NCI-H1092 (cell line): ENCODE measurements at places on chromosomes 6 and 20.

DNA sequence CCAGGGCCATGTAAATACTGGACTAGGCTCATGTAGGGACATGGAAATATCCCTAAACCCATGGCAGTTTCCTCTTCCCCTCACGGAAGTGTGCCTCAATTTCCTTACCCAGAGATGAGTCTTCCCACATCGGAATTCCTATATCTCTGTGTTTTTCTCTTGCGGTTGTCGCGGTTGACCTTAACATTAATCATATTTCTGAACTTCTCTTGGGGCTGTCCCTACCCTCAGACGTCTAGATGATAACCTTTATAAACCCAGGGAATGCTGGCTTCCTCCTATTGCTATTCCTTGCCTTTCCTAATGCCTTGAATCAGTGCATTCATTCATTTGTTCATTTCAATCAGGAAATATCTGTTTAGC is 160.1 kb downstream of the SASH1 start:
- DNase-seq: no peak

DNA sequence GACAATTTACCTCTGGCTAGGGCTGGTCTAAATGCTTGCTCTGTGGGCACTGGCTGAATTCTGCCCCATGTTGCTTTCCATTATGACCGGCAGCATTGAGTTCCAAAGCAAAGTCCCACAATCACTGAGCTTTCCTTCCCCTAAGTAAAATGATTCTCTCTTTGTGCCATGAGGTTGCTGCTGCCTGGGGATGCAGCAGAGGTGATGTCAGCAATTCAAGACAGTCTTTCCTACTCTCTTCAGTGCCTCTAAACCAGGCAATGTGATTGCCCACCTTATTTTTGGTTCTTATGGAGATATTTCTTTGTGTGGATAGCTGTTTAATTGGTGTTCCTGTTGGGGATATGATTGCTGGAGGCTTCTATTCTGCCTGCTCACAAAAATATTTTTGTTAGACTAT is 1043.9 kb upstream of the EPHA7 start:
- DNase-seq: no peak

GRCh38 chr20:2693286-2694007 is 867 bp downstream of the EBF4 start:
- peak; percentile 5 for DNase-seq

DNA sequence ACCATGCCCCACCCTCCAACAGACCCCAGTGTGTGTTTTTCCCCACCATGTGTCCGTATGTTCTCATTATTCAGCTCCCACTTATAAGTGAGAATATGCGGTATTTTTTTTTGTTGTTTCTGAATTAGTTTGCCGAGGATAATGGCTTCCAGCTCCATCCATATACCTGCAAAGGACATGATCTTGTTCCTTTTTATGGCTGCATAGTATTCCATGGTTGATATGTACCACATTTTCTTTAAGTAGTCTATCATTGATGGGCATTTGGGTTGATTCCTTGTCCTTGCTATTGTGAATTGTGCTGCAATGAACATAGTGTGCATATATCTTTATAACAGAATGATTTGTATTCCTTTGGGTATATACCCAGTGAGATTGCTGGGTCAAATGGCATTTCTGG is 176.9 kb downstream of the UTRN start:
- no peak for DNase-seq

- DNase-seq: no peak
Measured at GRCh38 chr6:33430991-33431879, 11.4 kb downstream of the SYNGAP1 start.

DNA sequence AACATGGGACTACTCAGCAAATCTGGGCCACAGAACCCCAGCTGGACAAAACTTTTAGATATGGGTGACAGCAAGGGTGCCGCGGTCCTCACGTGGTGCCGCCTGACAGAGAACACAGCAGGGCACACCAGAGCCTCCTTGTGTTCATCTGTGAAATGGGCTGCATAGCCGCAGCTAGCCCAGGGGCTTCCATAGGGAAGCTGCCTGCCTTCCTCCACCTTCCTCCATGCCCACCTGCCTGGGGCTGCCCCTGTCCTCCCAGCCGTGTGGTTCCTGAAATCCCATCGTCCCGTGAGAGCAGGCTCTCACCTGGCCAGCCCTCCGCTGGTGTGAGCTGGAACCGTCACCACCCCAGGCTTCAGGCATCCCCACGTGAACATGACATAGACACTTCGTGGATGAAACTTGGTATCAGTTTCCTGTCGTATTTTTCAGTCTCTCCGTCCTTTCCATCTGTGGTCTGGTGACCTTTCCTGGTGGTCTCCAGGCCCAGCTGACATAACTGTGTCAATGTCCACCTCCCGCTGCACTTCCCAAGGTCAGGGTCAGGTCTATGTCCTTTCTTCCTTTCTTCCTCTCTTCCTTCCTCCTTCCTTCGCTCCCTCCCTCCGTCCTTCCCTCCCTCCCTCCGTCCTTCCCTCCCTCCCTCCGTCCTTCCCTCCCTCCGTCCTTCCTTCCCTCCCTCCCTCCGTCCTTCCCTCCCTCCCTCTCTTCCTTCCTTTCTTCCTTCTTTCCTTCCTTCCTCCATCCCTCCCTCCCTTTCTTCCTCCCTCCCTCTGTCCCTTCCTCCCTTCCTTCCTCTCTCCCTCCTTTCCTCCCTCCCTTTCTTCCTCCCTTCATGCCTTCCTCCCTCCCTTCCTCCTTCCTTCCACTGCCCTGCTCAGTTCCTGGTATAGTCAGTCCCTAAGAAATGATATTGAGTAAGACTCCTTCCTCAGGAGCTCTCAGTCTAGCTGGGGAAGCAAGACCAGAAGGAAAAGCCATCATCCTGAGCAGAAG is 78.8 kb downstream of the GRM4 start:
- DNase-seq: no peak

- DNase-seq: no peak
Measured at GRCh38 chr20:35293303-35294292, 1.4 kb upstream of the FAM83C start.

DNA sequence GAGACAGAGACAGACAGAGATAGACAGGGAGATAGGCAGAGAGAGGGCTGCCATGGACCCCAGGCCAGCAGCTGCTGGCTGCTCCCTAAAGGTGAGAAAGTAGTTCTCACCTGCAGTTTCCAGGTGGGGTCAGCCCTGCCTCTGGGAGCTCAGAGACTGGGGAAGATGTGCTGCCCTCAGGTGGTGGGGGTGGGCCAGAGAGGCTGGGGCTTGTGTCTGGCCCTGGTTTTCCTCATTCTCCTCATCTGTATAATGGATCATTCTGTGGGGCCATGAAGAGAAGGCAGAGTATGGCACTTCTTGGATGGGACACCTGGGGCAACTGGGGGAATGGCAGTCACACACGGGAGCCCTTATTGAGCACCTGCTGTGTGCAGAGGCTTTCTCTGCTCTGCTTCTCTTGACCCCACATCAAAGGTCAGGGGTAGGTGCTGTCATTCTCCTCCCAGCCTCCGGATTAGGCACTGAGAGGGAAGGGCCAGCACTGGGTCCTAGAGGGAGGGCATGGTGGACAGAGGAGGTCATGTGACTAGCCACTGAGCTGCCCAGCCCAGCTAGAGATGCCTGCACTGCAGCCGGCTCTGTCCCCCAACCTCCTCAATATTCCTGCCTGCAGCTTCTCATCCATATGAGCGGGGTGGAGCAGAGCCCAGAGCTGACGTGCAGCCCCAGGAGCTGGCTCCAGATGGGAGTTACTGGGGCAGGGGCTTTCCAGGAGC is 4.1 kb downstream of the ANGPT4 start:
- no peak for DNase-seq

DNA sequence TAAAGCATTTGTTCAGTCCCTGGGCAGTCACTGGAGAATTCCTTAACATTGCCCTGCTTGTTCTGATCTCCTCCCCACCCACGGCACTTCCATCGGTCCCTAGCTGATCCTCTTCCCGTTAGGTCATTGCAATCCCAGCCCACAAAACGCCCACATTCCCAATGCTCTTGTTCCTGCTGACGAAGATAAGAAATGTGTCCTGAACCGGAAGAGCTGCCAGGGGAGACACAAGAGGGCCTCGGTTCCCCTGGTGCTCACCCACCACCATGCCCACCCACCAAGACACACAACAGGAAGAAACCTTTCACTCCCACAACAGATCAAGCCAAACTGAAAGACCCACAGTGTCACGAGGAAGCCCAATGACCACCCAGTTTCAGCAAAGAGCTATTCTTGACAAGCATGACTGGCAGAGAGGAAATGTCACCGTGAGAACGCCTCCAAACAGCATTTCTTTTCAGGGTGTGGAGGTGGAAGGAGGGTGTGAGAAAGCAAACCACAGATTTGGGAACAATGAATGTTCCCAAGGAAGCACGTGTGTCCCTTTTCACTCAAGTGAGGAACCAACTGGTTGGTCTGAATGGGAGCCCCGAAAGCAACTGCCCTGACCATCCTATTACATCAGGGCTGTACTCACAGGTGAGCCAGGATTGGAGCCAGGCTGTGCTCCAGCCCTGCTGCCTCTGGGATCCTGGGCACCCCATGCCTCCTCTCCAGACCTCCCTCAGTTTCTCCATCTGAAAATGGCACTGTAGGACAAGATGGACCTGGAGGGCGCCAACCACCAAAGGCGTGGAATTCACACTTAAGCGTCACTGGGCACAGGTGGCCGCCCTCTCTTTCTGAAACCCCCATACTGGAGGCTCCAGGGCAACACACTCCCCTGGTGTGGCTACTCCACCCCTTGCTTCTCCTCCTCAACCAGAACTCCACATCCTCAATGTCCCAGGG is 97.5 kb downstream of the ZMYND8 start:
- DNase-seq: no peak

DNA sequence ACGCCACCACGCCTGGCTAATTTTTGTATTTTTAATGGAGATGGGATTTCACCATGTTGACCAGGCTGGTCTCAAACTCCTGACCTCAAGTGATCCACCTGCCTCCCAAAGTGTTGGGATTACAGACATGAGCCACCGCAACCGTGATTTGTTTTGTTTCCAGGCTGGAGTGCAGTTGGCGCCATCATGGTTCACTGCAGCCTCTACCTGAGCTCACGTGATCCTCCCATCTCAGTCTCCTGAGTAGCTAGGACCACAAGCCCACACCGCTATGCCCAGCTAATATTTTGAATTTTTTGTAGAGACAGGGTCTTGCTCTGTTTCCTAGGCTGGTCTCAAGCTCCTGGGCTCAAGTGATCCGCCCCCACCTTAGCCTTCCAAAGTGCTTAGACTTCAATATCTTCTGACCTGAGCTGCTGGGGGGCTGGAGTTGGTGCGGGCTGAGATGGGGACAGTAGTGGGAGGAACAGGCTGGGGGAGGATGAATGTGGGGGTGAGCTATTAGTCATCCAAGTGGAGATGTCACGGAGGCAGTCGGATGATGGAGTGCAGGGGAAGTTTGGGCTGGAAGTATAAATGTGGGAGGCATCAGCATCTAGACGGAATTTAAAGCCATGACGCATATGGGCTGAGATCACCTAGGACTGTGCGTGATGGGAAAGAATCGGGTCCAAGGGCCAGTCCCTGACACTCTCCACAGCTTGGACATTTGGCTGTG is 23.1 kb upstream of the ZMYND8 start:
- no peak for DNase-seq

GRCh38 chr20:56440346-56441007 is 27.9 kb upstream of the RTF2 start:
- no peak for DNase-seq

GRCh38 chr6:159980474-159980873 is 11.6 kb downstream of the IGF2R start:
- no peak for DNase-seq

GRCh38 chr20:8346700-8347270 is 214.7 kb downstream of the PLCB1 start:
- no peak for DNase-seq

DNA sequence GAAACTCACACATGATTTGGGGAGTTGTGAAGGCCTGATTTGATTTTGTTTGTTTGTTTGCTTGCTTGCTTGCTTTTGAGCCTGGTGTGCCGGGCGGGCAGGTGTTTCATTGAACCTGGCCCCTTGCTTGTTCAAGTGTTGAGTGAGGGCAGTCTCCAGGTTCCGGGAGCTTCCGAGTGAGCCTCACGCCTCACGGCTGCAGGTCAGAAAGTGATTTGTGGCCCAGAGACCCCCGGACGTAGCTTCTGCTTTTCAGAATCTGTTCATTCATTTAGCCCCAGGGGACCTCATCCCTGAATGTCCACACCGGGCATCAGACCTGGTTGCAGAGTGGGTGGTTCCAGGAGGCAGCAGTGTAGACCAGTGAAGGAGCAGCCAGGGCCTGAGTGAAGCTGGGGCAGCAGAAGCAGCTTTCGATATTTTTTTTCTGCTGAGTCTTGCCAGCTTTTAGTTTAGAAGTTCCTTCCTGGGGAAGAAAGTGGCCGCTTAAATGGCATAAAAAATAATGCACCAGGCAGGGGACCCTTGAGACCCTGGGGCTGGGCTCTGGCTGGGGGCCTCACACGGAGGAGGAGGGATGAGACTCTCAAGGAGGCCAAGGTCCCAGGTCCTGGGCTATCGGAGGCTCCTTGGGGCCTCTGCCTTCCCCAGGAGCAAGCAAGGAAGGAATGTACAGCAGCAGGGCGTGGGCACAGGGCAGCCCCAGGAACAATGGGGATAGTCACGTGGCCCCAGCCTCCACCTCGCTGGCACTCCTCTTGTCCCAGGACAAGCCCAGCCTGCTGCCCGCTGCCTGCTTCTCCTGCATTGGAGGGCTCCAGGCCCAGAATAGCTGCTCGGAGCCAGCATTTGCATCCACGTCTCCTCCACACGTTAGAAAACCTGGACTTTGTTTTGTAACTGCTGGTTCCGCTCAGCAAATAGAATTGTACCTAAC is 89.2 kb upstream of the BHLHE23 start:
- no peak for DNase-seq

DNA sequence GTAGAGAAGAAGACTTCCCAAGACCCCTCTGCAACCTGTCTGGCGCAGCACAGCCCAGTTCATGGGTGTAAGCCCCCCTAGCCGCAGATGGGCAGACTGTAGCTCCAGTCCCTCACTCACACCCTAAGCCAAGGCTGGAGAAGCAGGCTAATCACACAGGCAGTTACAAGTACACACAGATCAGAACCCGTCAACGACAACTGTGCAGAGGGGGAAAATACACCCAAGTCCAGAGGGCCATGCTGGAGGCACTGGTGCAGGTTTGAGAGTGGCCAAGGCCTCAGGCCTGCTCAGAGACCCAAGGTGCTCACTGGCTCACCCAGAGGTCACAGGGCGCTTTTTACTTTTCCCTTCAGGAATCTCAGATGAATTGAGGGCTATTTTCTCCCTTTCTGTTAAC is 106.1 kb downstream of the NOL4L start:
- DNase-seq: no peak

DNA sequence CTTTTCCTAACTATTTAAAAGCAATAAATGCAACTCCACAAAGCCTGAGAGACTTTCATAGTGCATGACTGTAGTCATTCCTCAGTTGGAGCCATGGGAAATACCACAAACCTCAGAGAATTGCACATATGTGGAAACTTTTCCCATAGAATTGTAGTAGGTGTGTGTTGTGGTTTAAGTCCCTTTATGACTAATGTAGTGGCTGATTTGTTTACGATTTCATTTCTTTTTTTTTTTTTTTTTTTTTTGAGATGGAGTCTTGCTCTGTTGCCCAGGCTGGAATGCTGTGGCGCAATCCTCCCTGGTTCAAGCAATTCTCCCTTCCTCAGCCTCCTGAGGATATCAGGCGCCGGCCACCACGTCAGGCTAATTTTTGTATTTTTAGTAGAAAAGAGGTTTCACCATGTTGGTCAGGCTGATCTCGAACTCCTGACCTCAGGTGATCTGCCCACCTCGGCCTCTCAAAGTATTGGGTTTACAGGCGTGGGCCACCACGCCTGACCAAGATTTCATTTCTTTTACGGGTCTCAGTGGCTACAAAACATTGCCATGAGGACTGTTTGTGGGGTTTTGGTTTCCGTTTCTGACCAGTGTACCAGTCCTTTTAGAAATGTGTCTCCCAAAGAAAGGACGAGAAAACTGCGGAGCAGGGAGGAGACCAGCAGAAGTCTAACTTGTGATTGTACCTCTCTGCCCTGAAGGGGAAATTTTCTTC is 212.1 kb upstream of the MARCKS start:
- no peak for DNase-seq
